ENCODE measurements at places on chromosomes 7 and 10.
A peak's percentile ranks its signal among the peaks of the same experiment; 100 is the strongest.

DNA sequence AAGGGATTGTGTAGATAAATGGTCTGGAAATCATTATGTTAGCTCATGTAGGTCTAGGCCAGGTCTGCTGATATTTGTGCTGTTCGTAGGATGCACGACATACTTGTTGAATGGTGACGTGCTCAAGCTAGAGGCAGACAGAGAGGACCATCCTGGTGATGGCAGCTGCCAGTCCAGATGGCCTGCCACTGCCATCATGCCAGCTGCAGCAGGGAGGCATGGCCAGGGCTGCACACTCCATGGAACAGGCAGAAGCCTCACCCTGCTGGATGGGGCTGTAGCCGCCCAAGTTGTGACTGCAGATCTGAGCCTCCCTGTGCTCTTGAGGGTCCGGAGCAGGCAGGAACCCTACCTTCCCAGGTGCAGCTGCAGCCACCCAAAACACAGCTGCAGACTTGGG lies 80.3 kb downstream of the SPDYE5 start:
- DNase-seq, result no peak

DNA sequence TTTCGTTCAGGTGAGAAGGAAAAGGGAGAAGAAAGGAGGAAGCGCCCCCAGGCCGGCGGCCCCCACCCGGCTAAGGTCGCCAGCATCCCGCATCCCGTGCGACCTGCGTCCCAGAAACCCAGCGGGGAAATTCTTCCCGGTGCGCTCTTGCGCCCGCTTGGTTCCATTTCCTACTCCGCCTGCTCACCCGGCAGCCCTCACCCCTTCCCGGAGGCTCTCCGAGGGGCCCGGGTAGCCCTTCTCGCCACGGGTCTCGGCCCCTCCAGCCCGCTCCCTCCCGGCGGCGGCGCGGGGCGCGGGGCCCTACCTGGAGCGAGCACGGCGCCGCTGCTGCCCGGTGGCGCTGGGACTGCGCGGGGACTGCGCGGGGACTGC lies at the start of gene PRKCQ:
Gene PRKCQ, minus strand, starts transcription at position 373 of the 375 bp plus-strand sequence. CDS start 65,141 bp downstream, outside the sequence.
- no peak for DNase-seq

DNA sequence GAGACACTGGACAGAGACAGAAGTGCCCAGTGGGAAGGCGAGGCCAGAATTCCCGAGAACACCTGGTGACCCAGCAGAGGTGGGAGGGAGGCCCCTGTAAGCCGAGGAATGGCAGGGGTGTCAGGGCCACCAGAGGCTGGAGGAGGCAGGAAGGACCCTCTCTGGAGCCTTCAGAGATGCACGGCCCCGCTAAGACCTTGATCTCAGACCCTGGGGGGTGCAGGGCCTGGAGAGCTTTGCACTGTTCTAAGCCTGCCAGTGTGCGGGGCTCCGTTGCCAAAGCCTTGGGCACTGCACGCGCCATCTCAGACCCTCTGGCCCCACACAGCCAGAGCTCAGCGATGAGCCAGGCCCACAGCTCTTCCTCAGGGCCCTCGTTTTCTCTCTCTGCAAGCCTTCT lies 557.1 kb downstream of the PTPRN2 start:
- DNase-seq, result no peak

DNA sequence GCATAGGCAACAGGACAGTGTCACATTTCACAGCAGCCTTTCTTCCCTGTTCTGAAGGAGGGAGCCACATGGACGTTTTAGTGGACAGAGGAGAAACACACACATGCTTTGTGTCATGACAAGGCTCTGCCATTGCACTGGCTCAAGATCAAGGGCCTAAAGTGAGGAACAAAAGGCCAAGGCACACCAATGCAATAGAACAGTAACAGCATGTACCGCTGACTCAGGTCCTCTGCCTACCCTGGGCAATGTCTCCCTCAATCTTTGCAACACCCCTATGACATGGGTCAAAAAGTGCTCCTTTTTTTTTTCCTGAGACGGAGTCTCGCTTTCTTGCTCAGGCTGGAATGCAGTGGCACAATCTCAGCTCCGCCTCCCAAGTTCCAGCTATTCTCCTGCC lies 57.8 kb upstream of the SDK1 start:
- no peak for DNase-seq

GRCh38 chr10:84392181-84392580 lies 63.8 kb downstream of the CCSER2 start:
- DNase-seq, result no peak

DNA sequence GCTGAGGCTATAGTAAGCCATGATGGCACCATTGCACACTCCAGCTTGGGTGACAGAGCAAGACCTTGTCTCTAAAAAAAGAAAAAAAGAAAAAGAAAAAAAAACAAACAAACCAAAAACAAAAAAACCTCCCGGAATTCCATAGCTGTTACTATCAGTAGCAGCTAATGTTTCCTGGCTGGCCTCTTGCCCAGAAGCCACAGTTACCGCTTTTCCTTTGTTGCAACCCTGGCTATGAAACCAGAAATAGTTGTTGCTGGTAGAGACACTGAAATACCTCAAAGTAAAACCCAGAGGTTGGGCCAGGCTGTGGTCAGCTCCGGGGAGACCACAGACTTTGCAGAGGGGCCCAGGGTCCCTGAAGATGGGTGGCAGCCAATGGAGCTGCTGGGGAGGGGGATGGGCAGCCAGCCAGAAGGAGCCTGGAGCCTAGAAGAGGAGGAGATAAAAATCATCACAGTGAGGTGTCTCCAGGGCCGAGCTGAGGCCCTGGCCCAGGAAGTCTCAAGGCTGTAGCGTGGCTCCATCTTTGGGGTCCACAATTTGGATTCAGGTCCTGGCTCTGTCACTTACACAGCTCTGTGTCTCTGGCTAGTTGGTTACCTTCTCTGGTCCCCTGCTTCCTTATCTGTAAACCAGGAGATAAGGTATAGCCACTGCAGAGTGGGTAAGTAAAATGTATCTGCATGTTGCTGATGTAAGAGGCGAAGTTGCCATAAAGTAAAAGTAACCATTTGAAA lies 3.4 kb upstream of the CHST12 start:
- DNase-seq, result no peak

DNA sequence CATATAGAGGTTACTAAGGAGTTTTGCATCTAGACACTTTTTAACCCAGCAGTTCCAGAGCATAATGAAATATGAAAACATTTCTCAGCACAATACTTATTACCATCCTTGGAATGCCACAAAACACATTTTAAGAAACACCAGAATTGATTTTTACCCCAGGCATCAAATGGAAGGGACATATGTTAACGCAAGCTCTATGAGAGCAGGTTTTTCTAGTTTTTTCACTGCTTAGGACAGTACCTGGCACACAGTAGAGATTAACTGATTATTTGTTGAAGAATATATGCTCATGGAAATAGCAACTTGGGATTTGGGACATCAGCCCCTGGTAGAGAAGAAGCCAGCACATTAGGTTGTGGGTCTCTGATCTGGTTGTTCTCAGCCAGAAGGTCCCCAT lies 67.0 kb upstream of the ARID5B start:
- DNase-seq, result no peak

DNA sequence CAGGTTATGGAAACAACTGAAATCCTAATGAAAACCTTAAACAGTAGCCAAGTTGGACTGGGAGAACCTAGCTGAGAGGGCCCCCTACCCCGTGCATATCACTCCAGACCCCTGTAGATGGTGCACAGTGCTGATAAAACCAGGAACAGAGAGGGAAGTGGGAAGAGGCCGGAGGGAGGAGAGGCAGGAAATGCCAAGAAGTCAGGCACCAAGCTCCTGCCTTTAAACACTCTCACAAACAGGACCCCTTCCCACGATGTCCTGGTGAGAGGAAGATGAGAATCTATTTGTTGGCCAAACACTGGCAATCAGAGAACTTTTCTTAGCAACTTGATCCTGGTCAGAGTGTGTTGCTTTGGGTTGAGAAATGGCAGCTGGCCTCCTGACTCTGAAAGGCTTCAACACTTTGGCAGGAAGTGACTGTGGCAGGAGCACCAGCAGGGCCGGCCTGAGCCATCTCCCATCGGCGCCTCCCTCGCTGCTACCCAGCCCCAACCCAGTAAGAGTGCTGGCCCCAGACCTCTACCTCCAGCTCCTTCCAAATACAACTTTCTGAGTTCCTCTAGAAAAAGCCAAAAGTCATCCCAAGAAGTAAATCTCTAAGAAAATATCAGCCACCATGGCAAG lies 39.5 kb downstream of the GSDME start:
- no peak for DNase-seq

DNA sequence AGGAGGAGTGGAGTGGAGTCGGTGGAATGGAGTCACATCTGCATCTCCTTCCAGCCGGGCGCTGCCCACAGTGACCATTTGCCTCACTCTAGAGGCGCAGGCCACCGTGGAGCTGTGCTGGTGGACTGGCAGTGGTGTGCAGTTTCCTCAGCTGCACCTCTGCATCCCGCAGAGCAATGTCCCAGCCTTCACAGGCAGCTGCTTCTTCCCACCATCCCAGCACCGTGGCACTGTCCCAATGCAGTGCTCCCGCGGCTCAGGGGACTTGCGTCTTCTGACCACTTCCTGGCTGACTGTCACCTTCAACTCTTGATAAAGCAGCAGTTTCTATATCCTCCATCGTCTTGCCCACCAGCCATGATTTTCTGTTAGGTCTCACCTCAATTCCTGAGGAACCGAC lies 90.3 kb upstream of the SFMBT2 start:
- no peak for DNase-seq

DNA sequence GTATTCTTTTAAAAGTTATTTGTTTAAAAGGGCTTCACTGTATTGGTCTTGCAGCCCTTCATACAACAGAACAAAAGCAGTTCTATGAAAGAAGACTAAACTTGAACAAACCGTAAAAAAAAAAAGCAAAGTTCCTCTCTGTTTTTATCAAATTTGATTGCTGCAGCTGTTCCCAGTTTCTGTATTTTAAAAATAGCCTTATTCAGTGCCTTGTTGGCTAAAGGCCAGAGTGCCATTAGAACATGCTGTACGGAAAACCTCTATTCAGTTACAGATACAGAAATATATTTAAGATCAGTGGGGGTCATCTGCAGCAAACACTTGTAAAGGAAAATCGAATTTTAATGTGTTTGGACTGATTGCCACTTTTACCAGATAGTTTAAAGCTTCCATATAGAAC lies 207.8 kb upstream of the ETV1 start:
- no peak for DNase-seq

DNA sequence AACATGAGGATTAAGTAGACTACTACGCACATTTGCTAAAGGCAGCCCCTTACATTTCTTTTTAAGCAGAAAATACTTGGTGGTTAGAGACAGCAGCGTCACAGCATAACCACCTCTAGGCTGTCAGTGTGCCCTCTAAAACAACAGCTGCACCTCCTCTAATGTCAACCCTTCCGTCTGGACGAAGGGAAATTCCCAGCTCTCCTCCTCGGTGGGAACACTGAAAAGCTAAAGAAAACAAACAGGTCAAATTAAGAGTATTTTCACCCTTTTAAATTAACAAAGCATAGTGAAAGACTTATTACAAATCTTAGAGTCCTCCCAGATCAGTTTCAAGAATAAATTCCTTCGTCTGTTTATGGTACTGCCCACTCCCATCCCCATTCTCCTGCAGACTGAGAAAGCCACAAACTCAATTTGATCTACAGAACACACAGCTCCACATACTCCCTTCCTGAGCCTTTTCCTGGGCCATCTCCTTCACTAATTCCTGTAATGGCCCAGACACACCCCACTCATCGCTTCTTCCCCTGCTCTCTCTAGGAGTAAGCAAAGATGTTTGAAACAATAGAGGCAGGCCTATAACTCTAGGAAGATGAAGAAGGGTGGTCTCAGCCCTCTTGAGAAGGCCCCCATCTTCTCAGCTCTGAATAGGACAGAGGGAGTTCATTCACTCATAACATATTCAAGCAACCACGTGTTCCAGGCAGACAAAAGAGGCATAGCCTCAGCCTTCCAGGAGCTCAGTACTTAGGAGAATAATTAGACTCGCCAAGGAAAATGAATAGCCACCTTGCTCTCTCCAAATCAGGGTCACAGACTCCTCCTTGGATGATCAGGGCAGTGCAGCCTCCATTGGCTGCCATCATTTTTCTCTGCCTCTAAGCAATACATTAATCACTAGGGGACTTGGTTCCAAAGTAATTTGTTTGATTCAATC lies 47.5 kb upstream of the HNRNPH3 start:
- DNase-seq, result no peak

- DNase-seq, result no peak
Observed at GRCh38 chr7:28832669-28833068, 125.5 kb downstream of the TRIL start.

DNA sequence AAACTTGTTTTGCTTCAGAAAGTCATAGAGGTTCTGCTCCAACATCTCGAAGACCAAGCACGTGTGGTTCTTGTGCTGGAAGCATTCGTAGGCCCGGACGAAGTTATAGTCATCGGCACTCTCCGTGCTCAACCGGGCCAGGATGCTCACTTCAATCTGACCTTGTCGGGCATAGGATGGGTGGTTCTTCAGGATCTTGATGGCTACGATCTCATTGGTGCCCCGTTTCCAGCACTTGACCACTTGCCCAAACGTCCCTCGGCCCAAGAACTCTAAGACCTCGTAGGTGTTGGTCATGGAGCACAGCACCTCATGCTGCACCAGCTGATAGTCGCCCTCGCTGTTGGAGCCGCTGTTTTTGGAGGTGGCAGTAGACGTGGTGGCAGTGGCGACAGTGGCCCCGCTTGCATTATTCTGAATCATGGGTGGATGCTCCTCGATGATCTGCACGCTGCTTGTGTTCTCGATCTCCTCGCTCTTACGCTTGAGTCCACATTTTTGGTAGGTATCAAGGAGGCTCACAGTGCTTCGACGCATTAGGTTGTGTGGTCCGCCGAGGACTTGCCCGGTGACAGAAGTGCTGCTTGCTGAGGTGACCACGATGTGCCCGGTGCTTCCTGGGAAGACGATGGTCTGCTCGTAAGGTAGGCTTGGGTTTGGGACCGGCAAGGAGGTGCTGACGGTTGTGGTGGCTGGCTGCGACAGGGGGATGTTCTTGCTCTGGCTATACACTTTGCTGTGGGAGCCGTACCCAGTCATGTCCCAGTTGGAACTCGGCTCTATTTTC lies 61.4 kb downstream of the HIPK2 start:
- no peak for DNase-seq

- DNase-seq, result no peak
Observed at GRCh38 chr10:57968328-57969016, 299.2 kb downstream of the IPMK start.

- DNase-seq, result peak; percentile 74
Observed at GRCh38 chr10:71708301-71708703, 11.3 kb downstream of the C10orf105 start.

DNA sequence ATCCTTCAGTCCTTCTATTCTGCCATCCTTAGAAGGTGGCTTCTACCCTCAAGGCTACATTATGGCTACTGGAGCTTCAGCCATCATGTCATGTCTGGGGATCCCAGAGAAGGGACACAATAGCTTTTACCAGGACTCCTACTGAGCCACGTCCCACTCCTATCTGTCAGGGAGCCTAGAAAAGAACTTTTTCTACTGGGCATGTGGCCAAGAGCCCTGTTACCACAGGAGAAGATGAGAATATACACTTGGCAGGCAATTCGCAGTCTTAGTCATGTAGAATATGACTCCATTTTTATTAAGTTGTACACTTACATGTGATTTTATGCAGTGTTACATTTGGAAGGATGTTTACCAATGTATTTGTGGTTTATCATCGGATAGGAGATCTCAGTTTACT lies 64.6 kb upstream of the KCNMA1 start:
- no peak for DNase-seq

- no peak for DNase-seq
Observed at GRCh38 chr10:126060261-126060931, 164.0 kb downstream of the FANK1 start.

- no peak for DNase-seq
Observed at GRCh38 chr10:44897049-44897448, 14.1 kb upstream of the TMEM72 start.

- DNase-seq, result no peak
Observed at GRCh38 chr7:138727336-138728099, 26.4 kb upstream of the SVOPL start.

- no peak for DNase-seq
Observed at GRCh38 chr7:104979167-104979841, 34.7 kb upstream of the KMT2E start.

GRCh38 chr7:68484731-68485130 lies 1113.5 kb upstream of the AUTS2 start:
- DNase-seq, result no peak

Measured in stimulated activated CD4-positive, alpha-beta T cell treated with anti-CD3 and anti-CD28 coated beads, Interleukin-12 subunit alpha, Interleukin-12 subunit beta, amount 100 ng/mL, for 48 hours (primary cell).